ENCODE measurements at places on chromosomes 7 and 10.
A peak's percentile ranks its signal among the peaks of the same experiment; 100 is the strongest.

DNA sequence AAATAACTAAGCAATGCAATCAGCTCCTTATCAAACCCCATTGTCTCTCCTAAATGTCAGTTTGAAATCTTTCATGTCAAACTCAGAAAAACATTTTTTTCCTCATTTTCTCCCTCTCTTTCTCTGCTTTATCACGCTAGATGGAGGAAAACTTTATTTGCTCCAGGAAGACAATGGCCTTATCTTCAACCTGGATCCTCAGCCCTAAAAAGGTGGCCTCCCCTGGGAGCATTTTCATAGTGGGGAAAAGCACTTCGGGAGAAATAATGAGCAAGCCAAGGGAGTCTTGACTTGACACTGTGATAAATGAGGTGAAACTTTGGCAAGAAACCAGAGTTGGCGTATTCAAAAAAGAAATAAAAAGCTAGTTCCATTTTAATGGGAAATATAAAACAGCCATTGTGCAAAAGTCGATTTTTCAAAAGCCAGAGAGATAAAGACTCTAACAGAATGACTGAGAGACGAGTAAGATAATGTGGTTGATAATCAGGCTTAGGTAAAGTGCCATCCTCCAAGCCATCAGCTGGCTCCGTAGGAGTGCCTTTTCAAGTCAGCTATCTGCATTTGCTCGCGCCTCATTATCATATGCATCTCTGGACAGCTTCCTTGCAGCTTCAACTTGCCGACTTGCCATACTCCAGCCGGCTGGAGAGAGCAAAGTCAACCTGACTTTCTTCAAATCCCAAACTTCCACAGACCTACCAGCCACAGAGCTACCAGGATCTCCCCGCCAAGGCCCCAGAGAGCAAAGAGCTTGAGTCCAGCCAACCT, 19.9 kb downstream of the HABP2 start:
- DNase-seq = no peak

DNA sequence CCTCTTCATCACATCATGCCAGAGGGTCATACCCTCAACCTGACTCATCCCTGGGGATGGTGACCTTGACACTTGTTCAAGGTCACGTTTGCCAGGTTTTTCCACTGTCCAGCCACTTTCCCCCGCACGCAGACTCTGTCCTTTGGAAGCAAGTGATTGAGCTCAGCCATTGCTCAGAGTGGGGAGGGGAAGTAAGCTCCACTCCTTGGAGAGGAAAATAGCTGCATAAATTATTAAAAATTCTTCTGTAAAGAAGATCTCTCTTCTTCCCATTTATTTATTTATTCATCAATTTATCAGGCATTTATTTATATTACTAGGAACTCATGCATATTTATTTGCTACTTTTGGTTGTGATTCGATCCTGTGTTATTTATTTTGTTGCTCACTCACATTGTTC, 88.0 kb downstream of the GLRX3 start:
- DNase-seq = no peak

DNA sequence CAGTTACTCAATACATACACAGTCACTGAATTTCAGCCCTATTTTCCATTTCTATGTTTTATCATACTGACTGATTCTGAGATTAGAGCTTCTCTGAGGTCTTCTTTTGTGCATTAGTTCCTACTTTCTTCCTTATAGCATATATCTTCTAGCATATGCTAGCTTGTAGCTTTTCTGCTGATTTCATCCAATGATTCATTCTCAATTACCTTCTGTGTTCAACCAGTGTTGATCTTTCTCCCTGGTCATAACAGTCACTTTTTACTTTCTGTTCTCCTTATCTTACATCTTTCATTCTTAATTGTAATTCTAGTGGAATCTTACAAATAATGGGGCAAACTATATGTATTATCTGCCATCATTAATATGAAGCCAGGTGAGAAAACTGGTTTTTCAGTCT, 159.5 kb upstream of the HGF start:
- DNase-seq = no peak

- DNase-seq = no peak
Observed at GRCh38 chr7:118026791-118027190, 153.6 kb upstream of the CTTNBP2 start.

DNA sequence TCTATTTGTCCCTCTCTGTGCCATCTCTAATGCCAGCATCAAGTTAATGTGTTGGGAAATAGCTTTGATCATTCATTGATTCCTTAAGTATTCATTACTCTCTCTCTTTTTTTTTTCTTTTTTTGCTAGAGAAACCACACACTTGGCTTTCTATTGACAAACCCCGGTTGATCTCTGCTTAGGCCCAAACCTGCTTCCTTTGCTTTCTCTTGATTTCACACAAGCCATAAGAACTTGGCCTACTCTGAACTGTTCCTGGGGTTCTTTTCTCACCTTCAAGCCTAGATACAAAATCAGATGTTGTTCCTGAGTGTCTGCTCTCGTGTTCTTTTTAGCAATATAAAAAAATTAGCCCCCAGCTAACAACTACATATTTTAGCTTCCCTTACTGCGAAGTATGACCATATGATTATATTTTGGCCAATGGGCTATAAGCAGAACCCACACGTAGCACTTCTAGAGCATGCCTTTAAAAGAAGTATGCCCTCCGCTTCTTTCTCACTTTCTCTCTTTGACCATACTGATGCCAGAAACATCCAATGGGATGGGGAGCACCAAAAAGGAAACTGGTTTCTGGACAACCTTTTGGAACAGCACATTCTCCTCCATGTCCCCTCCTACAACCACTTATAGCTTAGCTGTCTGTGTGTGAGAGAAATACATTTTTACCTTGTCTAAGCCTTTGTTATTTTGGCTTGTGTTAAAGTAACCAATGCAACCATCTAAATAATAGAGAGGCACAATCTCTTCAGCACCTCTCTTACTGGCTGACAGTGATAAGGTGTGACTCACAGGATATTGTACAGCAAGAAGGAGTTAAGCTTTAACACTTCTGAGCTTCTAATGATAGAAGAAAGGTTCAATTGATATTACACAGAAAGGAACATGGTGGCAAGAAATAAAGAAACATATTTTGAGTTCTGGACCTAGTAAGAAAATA, 96.6 kb upstream of the LRRN3 start:
- DNase-seq = no peak

- DNase-seq = no peak
Observed at GRCh38 chr7:26213807-26214515, 12.4 kb downstream of the CBX3 start.

- DNase-seq = no peak
Observed at GRCh38 chr10:130206216-130206737, 70.1 kb downstream of the GLRX3 start.

DNA sequence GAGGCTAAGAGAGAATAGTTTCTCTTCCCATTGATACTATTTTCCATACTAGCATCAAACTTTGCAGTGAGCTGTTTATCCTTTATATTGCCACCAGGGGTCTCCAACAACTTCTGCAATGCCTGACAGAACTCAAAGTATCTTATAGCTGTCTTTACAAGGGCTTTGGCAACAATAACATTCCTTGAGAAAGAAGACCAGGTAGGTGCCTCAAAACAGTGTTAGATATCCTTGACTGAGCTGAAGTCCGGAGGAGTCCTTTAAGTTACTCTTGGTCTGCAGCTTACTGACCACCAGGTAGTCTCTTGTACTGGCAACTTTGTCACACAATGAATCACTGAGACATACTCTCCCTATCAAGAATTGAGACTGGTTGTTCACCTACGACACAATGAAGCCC, 30.0 kb upstream of the TES start:
- peak; percentile 16 for DNase-seq

DNA sequence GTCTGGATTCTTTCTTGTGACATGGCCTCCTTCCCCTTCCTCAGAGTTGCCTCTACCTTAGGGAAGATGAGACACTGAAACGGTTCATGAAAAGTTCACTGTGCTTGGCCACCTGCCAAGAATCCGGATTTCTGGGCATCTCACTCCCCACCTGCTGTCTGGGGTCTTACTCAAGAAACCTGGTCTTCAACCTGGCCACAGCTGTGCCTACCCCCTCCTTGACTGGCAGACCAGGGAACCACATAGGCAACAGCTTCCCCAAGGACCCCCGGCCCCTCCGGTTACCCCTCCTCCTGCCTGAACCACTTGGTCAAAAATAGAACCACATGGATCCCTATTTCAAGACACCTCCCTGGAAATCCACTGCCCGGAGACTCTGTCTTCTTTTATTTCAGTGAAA, 58.7 kb upstream of the NANOS1 start:
- DNase-seq = peak; percentile 54

DNA sequence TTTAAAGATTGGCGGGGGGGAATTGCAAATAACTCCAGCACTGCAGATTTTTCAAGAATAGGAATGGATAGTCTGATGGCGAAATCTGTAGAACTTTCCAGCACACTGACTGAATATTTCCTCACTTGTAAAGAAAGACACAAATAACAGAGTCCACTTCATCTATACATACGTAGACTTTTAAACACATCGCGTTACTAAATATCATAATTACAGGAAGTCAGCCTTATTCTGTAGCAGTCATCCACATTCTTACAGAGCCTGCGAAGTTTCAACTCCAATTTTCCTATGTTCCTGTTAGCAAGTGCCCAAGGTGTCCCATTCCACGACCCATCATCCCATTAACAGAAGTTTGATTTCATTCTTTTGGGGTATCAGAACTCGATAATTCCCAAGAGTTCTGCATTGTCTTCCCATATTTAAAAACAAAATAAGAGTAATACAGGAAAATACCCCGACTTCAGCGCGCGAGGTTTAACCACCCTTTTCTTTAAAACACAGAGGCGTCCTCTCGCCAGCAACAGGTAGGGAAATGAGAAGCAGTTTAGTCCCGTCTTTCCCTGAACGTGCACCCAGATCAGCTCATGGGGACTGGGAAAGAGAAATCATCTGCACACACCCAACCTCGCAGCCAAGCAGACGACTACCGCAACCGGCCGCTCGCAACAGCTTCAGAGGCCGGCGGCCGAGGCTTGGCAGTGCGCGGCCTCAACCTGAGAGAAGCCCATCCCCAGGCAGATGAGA, 880 bp downstream of the HERC4 start:
- DNase-seq = peak; percentile 15

DNA sequence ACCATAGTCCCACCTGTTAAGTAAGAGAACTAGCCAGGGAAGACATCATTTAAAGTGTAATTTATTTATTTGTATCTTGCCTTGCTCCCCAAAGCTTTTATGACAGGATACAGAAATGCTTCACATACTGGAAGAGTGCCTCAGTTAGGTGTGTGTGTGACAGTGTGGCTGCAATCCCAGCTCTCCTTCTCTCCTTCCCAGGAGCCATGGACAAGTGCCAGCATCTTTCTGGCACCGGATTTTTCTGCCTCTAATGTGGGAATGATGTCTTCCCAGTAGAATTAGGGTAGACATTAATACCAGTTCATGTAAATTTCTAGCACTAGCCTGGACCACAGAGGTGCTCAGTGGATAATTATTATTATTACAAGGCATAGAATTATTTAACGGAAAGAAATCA, 30.3 kb upstream of the ATXN7L1 start:
- no peak for DNase-seq

DNA sequence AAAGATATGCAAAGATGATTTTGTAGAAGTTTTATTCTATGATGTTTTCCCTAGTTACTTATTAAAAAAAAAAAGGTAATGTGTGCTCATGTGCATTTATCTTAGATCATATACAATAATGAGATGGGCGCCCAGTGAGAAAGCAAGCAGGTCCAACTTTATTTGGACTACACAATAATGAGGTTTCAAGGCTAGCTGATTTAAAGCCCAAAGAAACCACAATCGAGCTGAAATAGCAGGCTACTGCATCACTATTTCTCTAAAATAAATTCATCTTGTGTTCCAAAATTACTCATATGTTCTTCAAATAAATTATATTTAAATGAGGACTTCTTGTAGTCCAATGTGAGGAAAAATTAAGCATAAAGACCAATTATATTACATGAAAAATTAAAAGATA, 110.1 kb downstream of the JMJD1C start:
- DNase-seq = no peak

DNA sequence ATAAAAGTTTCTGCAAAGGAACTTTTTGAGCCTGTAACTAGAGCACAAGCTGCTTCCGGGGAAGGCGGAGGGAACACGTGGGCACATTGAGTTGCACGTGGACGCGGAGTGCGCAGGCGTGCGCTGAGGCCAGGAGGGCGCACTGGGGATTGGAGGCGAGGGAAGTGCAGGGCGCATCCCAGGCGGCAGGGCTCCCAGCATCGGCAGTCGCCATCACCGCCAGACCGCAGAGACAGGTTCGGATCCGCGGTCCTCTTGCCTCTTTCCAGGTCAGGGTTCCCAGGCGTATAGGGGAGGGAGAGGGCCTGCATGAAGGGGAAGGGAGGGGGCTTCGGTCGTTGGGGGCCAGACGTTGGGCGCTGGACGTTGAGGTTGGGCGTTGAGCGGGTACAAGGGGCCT, at the start of gene TDRD1:
Gene TDRD1, plus strand, starts transcription at position 206 of the 400 bp plus-strand sequence. CDS start 8,479 bp downstream, outside the sequence.
- no peak for DNase-seq

- no peak for DNase-seq
Observed at GRCh38 chr7:158006841-158007696, 580.6 kb downstream of the PTPRN2 start.

DNA sequence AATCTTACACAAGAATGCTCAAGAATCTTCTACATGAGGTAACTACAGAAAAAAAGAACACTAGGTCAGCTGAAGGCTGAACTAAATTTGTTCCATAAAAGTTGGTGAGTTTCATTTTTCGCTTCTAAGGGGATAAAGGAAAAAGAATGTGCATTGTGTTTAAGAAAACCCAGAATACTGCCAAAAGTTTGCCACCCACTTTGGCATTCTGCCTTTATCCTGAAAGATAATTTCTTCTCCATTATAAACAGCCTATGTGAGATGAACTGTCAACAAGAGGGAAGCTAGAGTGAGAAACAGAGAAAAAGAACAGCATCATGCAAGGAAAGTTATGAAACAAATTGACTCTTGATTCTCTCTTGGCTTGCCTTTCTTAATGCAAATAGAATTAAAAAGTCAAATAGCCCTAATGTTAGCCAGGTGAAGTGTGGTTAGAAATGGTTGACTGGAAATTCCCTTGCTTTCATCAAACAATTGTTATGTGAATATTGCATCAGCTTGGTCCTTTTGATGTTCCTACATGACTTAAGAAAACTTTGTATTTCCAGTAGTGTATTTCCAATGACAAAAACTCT, 25.8 kb downstream of the STEAP1 start:
- no peak for DNase-seq

DNA sequence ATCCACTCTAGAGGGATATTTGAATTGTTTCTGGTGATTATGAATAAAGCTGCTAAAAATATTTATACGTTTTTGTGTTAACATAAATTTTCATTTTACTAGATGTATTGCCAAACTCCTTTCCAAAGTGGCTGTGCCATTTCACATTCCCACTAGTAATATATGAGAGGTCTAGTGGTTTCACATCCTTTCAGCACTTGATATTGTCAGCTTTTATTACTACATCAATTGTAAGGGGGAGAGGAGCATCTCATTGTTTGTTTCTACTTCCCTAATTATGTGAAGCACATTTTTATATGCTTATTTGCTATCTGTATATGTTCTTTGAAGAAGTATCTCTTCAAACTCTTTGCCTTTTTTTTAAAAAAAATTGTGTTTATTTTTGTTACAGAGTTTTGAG, 184.5 kb downstream of the ADK start:
- no peak for DNase-seq

- DNase-seq = no peak
Observed at GRCh38 chr10:68668972-68669371, 52.1 kb upstream of the CCAR1 start.
